GM06990 (cell line): ENCODE measurements at places on chromosomes 2 and 18.
A peak's percentile ranks its signal among the peaks of the same experiment; 100 is the strongest.

DNA sequence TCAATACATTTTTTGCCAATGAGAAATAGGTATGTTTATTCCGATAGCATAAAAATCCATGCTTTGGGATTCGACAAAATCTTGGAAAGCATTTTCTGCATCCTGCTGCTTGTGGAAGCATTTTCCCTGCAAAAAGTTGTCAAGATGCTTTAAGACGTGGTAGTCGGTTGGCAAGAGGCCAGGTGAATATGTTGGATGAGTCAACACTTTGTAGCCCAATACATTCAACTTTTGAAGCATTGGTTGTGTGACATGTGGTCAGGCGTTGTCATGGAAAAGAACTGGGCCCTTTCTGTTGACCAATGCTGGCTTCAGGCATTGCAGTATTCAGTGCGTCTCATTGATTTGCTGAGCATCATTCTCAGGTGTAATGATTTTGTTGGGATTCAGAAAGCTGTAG lies 764.5 kb downstream of the TRIB2 start:
- no peak for DNase-seq

- no peak for DNase-seq
Observed at GRCh38 chr2:43642363-43642762, 5.3 kb downstream of the PLEKHH2 start.

- DNase-seq, result no peak
Observed at GRCh38 chr18:74982946-74983635, 225.8 kb downstream of the PTGR3 start.

GRCh38 chr2:207988975-207989374 lies 36.4 kb downstream of the PLEKHM3 start:
- no peak for DNase-seq

- DNase-seq, result peak; percentile 71
Observed at GRCh38 chr2:25672494-25673299, 680 bp downstream of the DTNB start.

- no peak for DNase-seq
Observed at GRCh38 chr2:181196401-181196800, 216.0 kb downstream of the UBE2E3 start.

GRCh38 chr2:68935471-68935870 lies 17.2 kb downstream of the GKN2 start:
- DNase-seq, result no peak

DNA sequence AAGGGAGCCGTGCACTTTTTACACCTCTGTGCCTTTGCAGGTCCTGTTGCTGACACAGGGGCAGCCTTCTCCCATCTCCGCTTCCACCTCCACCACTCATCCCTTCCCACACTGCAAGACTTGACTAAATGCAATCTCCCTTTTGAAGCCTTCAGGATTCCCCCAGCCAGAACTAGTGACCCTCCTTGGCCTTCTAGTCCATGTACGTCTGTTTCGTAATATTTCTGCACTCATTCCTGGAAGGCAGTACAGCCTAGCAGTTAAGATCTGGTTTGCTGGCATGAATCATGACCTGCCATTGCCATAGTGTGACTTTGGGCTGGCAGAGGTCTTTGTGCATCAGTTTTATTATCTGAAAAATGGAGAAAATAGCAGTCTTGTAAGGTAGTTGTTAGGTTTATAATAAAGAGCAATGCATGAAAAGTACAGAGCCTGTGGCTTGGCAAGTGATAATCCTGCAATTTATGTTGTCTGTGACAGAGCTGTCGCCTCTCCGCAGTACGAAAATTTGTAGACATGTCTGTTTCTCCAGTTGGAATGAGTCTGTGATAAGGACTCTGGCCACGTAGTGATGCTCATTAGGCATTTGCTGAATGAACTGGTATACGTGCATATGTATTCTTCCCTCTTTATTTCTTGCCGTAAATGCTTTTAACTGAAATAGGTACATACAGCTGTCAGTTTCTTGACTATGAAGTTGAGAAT lies 36.7 kb downstream of the NCK2 start:
- no peak for DNase-seq

GRCh38 chr2:9737053-9737875 lies 106.0 kb upstream of the TAF1B start:
- no peak for DNase-seq

- peak; percentile 67 for DNase-seq
Observed at GRCh38 chr18:34224423-34225217, at the start of gene NOL4. NOL4 (minus strand) TSS chr18:34224913; CDS start chr18:34223253, 1,660 bp downstream.

- no peak for DNase-seq
Observed at GRCh38 chr2:238517209-238517608, 90.5 kb downstream of the ASB1 start.

DNA sequence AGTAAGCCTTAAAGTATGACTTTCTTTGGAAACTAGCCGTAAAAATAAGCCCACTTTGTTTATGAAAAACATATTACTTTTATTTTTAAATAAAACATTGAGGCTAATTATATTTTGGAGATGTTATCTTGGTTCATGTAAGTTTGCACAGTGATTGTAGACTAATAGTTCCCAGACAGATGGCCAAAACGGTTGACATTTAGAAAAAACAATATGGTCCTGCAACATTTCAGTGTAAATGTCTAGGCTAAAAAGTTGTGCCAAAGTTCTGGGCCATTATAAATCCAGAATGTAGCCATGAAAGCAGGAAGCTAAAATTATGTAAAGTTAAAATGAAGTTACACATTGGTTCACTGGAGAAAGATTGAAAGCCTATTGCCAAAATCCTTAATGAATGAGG lies 43.6 kb downstream of the SLC5A7 start:
- no peak for DNase-seq

- DNase-seq, result peak; percentile 59
Observed at GRCh38 chr2:13522917-13523821, 806.4 kb downstream of the TRIB2 start.

- no peak for DNase-seq
Observed at GRCh38 chr2:40740419-40740818, 288.5 kb upstream of the SLC8A1 start.

DNA sequence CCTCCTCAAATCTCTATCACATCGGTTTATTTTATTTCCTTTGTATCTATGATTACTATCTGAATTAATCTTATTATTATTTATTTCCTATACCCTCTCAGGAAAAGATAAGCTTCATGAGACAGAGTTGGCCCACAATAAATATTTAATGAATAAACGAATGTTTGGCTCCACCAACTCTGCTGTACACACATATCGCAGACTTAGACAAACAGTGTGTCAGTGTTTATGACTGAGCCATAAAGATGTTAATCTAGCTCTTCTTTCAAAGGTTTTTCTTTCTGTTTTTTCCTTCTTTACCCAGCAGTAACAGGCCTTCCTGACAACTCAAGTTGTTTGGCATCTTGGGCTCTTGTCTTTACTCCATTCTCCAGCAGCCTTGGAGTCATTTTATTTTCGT lies 329.5 kb downstream of the CDH2 start:
- DNase-seq, result no peak

DNA sequence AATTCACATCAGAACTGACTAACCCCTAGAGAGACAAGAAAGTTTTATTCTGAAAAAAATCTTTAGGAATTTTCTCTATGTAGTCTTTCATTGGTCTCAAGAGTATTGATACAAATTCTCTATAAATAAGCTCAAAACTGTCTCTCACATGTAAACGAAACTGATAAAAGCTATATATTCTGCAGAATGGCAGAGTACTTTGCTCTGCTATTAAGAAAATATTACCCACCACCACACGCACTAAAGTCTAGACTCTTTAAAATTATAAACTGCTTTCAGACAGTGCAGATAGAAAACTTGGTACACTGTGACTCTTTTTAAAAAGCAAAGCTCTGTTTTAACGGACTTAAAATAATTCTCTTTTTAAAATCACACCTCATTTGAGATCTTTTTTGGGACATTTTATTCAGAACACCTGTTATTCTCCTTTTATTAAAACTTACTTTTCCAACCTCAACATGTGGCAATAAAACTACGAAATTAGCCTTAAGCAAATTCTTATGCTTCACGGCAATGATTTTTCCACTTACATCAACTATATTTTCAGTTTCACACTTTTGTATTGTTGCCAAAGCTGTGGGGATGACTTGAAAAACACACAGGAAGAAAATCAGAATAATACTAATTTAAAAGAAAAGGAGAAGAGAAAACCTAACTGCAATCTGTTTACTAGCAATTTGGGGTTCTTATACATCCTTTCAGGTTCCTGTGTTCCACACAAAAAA lies 58.0 kb downstream of the CCDC88A start:
- DNase-seq, result peak; percentile 8

- DNase-seq, result no peak
Observed at GRCh38 chr2:160389875-160390274, 103.7 kb downstream of the RBMS1 start.

GRCh38 chr2:198968545-198968944 lies 489.2 kb downstream of the SATB2 start:
- no peak for DNase-seq

DNA sequence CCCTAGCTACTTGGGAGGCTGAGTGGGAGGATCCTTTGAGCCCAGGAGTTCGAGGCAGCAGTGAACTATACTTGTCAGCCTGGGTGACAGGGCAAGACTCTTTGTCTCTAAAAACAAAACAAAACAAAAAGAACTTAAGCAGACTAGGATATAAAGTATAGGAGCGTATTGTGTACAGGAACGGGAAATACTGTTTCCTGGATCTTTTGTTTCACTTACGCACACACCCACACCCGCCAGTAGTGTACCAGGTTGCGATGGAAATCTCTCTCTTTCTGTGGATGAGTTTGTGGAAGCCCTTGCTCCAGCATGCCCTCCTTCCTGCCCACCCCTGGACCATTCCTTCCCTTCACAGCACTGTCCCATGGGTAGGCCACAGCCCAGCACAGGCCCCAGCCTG lies 136.3 kb downstream of the RPIA start:
- no peak for DNase-seq

GRCh38 chr2:39356922-39357639 lies 80.0 kb downstream of the MAP4K3 start:
- DNase-seq, result no peak

- DNase-seq, result no peak
Observed at GRCh38 chr2:26255759-26256384, 11.1 kb downstream of the HADHB start.

- no peak for DNase-seq
Observed at GRCh38 chr2:39583781-39584180, 81.9 kb upstream of the TMEM178A start.

- DNase-seq, result no peak
Observed at GRCh38 chr2:168090366-168091135, 156.8 kb downstream of the STK39 start.

- DNase-seq, result no peak
Observed at GRCh38 chr2:109456776-109457175, 157.0 kb downstream of the SEPTIN10 start.

DNA sequence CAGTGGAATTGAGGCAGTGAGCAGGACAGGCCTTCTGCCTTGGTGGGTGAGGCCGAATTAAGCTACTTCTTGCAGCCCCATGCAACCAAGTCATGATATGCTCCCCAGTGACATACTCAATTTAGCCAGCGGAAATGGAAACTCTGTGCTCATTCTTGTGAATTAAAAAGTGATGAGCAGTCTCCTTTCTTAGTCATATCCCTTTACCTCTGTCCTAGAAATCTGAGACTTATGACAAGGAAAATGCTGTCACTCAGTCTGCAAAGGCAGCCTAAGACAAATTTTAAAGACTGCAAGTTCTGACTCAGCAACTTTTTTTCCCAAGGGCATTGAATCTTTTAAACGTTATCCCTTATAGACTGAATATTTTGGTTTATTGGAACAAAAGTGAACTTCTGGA lies 218.2 kb downstream of the SH3BP4 start:
- DNase-seq, result no peak

GRCh38 chr2:151576080-151576479 lies 158.2 kb downstream of the NEB start:
- no peak for DNase-seq

DNA sequence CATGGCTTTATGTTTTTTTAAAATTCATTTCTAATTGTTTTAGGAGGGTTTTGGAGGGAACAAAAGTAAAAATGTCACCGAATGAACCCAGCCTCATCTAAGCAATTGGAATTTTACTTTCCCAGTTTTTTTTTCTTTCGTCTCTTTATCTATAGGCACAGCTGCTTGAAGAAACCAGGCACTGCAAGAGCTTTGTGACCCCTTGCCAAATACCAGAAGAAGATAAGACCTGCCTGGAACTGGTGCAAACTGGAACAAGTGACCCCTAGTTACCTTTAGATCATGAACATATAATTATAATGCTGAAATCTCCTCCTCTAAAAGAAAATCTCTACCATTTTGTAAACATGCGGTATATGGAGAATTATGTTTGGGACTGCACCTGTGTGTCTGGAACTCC lies 100.9 kb downstream of the TSN start:
- no peak for DNase-seq

- no peak for DNase-seq
Observed at GRCh38 chr2:157197848-157198247, 59.7 kb upstream of the GALNT5 start.

DNA sequence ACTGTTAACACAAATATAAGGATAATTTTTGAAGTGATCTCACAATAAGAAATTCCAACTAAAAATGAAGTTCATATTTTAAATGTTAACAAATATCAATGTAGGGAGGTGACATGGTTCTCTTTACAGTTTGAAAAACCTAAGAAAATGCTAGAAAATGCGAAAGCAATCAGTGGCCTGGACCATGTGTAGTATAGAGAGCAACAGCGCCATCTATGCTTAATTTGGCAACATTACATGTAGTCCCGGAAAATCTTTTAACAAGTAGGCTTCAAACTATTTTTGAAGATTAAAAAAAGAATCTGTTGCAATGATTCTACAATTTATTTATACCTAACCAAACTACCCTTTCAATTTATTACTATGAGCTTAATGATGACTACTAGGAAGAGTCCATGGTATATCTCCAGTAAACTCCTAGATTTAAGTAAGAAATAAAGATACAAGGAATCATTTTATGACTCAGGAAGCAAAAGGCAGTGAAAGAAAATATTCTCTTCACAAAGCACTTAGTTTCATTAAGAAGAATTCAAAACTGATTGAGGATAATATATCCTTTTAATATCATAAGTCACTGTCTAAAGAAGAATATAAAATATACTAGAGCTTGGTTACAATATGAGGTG lies 33.3 kb downstream of the NDUFA10 start:
- peak; percentile 22 for DNase-seq

GRCh38 chr2:158580760-158581159 lies 124.0 kb downstream of the PKP4 start:
- no peak for DNase-seq

- peak; percentile 51 for DNase-seq
Observed at GRCh38 chr18:35050028-35050546, 8.9 kb downstream of the MAPRE2 start.

GRCh38 chr2:150472511-150472899 lies 15.0 kb downstream of the RND3 start:
- no peak for DNase-seq

DNA sequence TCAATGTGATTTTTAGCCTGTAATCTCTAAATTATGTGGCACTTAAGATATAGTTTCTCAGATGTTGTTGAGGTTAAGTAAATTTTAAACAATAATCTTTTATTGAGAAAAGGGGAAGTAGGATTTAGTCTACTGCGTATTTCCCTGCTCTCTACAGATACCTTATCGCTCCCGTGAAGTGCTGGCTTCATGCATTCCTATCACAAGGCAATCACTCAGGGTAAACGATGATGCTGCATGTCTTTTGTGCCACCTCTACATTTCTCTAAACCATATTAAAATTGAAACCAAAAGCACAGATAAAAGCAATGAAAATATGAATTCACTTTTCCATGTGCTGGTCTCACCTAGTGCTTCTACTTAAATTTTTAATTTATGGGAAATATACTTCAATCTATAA lies 14.4 kb upstream of the RPE start:
- DNase-seq, result no peak
